Ureter (tissue), 1 donor: ENCODE measurements at places on chromosomes 7 and 10.

DNA sequence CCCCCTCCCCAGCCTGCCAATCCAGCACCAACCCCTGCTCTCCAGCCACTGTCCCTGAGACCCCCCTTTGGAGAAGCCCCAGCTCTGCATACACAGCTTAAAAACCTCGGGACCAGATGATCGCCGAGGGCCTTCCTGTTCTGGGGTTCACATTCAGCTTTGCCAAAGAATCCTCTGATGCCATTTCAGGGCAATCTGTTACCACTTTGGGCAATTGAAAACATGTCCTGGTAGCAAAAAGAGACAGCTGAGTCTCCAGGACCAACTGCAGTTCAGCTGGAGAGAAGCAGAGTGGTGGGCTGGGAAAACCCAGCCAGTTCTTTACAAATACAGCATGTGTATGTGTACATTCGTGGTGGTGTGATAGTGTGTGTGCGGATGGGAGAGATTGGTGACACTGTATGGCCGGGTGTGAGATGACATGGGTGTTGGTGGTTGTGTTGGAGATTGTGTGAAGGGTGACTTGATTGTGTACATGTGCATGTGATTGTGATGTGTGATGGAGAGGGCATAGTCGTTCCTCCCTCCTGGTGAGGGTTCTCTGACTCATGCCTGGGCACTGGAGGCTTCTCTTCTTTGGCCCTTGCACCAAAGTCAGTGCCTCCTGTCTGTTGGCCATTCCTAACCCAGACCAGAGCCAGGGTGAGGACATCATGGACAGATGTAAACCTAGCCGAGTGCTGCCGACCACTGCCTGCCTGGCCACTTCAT, 48.5 kb upstream of the AQP1 start:
- DNase-seq = no peak

- no peak for DNase-seq
These were observed 90.6 kb upstream of the SEMA3E start for GRCh38 chr7:83739527-83739926.

DNA sequence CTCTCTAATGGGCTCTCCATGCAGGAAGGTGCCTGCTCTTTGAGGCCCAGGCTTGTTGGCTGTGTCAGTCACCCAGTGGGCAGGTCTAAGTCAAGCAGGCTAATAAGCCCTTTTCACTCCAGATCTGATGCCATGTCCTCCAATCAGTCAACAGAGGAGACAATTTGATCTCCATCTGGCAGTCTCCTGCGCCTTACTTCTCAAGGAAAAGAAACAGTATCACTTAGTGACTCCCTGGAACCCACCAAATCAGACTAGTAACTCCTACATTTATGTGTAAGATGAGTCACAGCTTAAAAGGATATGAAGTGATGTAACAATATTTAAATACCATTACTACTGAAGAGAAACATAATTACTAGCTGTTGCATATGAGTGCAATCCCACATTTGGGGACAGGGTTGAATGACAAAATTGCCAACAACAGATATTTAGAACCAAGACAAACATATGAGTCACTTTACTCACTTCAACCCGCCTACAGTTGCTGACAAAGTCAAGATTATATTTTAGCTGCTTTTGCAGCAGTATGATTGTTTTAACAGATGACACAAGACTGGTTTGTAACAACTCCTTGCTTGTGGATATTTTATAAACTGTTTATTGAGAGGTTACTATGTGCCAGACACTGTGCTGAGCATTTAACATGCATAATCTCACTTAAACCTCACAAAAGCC, 72.1 kb downstream of the USP6NL start:
- DNase-seq = no peak

GRCh38 chr7:78473571-78474301, 675.2 kb downstream of the PHTF2 start:
- DNase-seq = no peak

DNA sequence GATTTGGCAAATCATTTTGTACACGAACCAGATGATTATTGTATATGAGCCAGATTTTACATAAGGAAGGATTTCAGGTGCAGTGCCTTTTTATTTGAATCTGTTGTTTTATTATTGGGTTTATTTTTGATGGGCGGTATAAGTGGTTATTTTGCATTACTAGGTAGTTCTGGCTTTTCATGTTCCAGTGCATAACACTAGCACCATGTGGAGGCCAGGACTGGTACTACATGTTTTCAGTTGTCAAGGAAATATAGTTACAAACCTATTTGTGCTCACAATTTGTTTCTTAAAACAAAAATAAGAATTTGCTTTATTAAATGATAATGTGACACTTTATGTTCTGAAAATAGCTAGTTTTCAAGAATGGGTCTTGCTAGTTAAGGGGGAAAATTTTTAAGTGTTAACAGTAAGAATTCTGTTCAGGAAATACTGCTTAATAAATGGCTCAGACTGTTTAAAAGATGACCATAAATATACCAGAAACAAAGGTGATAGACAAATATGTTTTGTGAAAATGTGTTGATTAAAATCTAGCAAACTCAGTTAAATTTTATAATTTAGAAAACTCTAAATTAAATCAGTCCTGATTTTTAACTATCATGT, 7.1 kb upstream of the SEMA3E start:
- peak; percentile 55 for DNase-seq

- DNase-seq = no peak
These were observed 26.9 kb downstream of the WIPI2 start for GRCh38 chr7:5216931-5217330.

DNA sequence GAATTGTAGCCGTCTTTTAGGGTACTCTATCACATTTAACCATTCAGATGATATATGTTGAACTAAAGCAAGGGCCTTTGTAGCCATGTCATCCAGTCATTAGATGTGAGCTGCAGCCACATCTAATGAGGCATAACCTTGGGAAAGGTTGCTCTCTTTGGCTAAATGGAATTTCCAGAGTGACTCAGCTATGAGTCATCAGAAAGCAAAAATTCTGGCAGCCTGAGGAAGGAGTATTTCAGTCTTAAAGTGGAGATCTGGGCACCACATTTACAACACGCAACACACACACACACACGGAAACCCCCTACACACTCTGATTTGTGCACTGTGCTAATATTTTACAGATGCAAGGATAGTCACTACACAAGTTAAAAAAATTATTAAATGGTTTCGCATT, 176.9 kb upstream of the ZWINT start:
- no peak for DNase-seq

DNA sequence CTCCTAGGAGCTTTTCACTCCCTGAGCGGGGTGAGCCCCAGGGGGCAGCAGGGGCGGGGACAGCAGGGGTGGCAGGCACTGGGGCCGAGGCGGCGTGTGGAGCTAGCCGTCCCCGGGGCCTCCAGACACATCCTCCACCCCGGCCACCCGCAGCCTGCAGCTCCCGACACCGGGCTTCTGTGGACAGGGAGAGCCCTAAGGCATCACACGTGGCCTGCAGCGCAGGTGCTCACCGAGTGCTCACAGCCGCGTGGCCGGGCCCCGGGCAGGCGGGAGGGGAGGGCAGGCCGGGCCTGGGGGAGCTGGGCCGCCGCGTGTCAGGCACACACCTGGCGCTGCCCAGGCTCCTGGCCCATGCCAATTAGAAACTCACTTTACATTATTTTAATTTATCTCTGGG, 51.4 kb downstream of the MICALL2 start:
- DNase-seq = no peak

GRCh38 chr10:119207713-119208552, 562 bp downstream of the GRK5 start:
- peak; percentile 57 for DNase-seq

- DNase-seq = no peak
These were observed 36.6 kb downstream of the PRKCQ start for GRCh38 chr10:6543431-6544005.

DNA sequence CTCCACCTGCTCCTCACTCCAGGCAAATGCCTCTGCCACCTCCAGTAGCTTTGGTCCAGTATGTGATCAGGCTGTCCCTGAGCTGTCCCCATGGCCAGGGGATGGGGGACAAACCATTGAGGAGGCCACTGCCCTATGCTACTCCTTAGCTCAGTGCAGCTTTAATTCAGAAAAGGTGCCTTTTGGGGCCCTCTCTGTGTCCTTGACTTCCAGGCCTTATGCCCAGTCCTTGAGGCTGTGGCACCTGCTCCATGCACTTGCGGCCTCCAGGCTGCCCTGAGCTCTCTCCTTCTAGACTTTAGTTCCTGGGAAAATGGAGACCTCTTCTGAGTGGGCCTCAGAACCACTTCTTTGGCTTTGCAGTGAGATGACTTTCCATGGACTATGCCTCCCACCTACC, 650.8 kb upstream of the CELF2 start:
- no peak for DNase-seq

DNA sequence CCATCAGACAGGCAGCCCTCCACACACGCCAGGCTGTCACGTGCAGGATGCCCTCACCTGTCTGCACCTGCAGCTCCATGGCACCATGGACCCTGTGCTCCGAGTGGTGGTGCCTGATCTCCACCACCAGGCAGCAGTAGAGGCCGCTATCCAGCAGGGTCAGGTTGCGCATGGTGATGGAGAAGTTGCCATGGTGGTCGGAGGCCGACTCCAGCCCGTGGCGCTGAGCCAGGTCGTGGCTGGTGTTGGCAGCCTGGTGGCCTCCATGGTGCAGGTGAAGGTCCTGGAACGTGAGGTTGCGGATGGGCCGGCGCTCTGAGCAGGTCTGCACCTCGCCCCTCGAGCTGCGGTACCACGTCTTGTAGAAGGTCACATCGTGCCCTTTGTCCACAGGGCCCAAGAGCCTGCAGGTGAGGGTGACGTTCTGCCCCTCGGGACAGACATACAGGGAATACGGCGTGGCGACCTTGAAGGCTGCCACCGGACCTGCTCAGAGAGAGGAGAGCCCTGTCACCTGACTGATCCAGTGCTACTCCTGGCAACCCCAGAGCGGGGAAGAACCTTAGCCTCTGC, 11.7 kb downstream of the VSIR start:
- no peak for DNase-seq

DNA sequence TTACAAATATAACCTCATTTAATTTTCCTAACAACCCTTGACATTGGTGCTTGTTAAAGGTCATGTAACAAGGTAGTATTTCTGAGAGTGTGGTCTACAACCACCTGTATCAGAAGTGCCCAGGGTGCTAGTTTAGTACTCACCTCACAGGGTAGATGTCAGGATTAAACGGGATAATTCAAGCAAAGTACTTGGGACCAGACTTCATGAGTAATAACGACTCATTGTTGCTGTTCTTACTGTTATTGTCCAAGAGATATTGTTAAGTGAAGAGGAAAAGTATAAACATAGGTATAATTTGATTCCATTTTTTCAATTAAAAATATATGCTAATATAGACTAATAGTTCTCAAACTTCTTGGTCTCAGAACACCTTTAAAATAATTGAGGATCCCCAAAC, 179.3 kb downstream of the WNT2 start:
- no peak for DNase-seq

- no peak for DNase-seq
These were observed 95.2 kb downstream of the VPS41 start for GRCh38 chr7:38813768-38814167.

- no peak for DNase-seq
These were observed 66.4 kb upstream of the ZNF438 start for GRCh38 chr10:31098046-31098445.

DNA sequence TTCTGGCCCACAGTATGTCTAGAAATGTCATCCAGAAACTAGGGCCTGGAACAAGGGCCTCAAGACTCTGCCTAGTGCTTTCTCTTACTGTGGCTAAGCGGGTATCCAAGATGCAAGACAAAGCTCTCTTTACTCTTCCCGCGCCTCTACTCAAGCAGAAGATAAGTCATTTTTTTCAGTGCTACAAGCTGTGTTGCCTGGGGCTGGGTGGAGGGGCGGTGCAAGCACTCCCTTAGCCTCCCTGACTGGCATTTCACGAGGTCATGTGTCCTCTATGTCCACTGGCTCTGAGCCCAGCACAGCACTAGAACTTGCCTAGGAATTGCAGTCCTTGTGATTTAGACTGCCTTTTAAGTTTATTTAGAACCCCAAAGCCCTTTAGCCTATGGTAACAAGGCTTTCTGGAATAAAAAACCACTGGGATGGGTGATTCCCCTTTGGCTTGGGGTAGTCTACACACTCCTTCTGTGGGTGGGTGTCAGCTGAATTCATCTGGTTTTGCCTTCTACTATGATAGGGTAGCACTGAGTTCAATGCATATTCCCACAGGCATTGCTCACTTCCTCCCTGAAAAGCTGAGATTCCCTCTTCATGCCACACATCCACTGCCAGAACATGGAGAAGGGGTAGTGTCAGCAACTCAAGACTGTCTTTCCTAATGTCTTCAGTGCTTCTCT, 371.8 kb upstream of the KCND2 start:
- no peak for DNase-seq

DNA sequence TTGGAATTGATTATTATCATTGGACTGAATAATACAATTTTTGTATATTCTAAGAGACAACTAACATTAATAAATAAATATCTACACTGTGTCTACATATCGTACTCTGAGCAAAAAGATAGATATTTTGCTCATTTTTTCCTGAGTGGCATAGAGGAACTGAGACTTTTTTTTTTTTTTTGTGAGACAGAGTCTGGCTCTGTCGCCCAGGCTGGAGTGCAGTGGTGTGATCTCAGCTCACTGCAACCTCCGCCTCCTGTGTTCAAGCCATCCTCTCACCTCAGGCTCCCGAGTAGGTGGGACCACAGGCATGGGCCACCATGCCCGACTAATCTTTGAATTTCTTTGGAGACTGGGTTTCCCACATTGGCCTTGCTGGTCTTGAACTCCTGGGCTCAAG, 14.0 kb downstream of the KMT2E start:
- no peak for DNase-seq

- DNase-seq = no peak
These were observed 37.9 kb downstream of the ELFN1 start for GRCh38 chr7:1707756-1708595.

- no peak for DNase-seq
These were observed 212.1 kb upstream of the GHITM start for GRCh38 chr10:83927166-83927565.

DNA sequence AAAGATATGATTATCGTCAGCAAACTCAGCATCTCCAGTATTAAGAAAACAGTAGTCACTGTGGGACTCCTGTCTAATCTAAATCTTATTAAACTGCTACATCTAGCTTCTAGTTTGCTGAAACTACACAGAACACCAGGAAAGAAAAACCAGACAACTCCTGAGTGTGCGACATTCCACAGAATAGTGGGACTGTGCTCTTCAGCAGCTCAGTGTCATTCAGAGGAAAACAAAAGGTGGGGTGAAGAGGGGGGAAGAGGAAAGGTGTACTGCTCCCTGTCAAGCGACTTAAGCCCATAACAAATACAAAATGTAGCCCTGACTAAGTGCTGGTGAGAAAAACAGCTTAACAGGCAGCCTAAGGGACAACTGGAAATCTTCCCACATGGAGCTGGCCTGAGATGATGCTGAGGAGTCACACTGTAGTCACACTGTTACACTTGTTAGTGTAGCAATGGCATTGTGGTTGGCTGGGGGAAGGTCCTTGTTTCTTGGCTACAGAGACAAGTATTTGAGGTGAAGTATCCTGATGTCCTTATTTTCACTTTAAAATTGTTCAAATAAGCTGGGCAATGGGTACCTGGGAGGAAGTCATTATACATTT, 135.5 kb downstream of the USP6NL start:
- DNase-seq = no peak

- DNase-seq = no peak
These were observed 267.8 kb upstream of the SEMA3C start for GRCh38 chr7:81186691-81187090.

GRCh38 chr10:45220931-45221330, 94.5 kb downstream of the OR13A1 start:
- no peak for DNase-seq
